Stimulated activated naive CD4-positive, alpha-beta T cell treated with Interleukin-2 at 50 U/mL for 16 hours (primary cell): ENCODE measurements at places on chromosomes 2 and 18.

- DNase-seq = no peak
Measured at GRCh38 chr2:848099-848498, 102.5 kb upstream of the SNTG2 start.

- no peak for DNase-seq
Measured at GRCh38 chr18:79693561-79694205, 14.1 kb downstream of the CTDP1 start.

- no peak for DNase-seq
Measured at GRCh38 chr18:9244376-9244775, 90.2 kb upstream of the TWSG1 start.

DNA sequence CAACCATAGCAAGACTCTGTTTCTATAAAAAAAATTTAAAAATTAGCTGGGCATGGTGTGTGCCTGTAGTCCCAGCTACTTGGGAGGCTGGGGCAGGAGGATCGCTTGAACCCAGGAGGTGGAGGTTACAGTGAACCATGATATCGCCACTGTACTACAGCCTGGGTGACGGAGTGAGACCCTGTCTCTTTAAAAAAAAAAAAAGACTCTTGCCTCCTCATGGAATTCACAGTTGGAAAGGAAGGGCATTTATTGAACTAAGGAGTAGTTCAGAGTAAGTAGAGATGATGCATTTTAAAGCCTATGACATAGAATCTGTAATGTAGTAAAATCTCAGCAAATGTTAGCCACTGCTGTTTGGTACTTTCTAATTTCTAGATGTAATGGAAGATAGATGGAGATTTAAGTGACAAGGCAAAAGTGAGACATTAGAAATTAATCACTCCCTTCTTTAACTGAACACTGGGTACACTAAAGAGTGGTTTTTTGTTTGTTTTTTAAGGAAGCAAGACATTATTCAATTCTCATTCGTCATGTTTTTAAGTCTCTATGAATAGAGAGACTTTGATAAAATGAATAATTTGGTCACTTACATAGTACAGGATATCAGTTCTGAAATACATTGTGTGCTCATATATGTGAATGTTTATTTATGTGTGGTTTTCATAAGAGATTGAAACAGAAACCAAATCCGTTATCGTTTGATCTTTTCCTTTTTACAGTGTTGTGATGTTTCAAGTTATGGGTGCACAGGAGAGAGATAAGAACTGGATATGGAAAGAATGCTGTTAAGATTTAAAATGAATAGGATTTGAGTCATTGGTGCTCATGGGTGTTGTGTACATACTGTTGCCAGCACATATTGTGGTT lies 186.1 kb upstream of the STON1 start:
- DNase-seq = no peak

GRCh38 chr18:12011957-12012549 lies 30.7 kb downstream of the IMPA2 start:
- no peak for DNase-seq

- no peak for DNase-seq
Measured at GRCh38 chr2:7703048-7703447, 785.8 kb downstream of the RNF144A start.

DNA sequence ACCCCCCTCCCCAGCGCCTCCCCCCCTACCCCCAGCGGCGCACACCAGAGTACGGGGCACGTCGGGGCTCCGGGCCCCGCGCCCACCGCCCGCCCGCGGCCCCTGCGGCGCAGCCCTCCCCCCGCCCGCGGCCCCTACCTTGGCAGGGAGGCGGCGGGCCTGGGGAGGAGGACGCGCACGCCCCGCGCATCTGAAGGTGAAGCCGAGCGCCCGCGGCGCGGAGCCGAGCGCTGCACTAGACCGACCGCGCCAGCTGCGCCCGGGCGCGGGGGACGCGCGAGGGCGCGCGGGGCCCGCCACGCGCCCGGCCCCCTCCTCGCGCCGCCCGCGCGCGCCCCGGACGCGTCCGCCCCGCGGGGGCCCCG lies at the start of gene ZNF516:
Gene ZNF516 (minus strand): TSS at position 237 of the 365 bp plus-strand sequence. CDS start 52,188 bp downstream, outside the sequence.
- no peak for DNase-seq

GRCh38 chr2:150778828-150779227 lies 291.4 kb upstream of the RND3 start:
- DNase-seq = no peak

GRCh38 chr18:11054497-11054896 lies 94.9 kb downstream of the PIEZO2 start:
- no peak for DNase-seq

DNA sequence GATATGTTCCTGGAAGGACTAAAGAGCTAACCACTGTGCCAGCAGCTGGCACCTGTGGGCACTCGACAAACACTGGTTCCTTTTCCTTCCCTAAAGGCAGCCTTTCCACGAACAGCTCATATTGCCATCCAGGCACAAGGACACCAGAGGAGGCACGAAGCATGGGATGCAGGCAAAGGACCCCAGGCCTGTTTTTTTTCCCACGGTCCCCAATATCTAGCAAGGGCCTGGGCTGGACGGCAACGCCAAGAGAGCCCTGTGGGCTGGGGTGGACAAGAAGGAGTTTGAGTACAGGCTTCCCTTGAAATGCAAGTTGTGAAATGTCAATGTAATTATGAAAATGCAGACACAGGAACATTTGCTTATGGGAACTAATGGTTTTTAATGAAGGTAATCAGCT lies 135.9 kb downstream of the CYP26B1 start:
- DNase-seq = no peak

DNA sequence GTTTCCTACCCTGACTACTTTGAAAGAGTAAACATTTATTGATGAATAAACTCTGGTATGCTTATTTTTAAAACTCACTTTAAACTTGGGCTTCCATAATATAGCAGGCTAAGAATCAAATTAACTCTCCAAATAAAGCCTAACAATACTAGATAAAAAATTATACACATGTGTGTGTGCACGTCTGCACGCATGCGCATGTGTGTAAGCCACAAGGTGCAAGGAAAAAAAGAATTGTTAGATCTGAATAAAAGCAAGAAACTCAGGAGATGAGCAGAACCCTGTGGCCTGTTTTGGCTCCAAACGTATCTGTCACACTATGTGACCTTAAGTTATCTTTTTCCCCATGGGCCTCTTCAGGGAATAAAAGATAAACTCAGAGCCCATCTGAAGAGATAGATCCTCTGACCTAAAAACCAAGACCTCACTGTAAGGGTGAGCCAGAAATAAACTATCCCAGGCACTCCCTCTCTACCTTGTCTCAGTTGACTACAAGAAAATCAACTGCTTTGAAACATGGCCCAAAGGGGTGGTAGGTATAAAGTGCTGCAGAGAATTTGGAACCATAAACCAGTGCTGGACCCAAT lies 6.3 kb downstream of the HDHD2 start:
- no peak for DNase-seq

GRCh38 chr2:98455494-98455976 lies 10.9 kb downstream of the INPP4A start:
- peak; percentile 19 for DNase-seq

DNA sequence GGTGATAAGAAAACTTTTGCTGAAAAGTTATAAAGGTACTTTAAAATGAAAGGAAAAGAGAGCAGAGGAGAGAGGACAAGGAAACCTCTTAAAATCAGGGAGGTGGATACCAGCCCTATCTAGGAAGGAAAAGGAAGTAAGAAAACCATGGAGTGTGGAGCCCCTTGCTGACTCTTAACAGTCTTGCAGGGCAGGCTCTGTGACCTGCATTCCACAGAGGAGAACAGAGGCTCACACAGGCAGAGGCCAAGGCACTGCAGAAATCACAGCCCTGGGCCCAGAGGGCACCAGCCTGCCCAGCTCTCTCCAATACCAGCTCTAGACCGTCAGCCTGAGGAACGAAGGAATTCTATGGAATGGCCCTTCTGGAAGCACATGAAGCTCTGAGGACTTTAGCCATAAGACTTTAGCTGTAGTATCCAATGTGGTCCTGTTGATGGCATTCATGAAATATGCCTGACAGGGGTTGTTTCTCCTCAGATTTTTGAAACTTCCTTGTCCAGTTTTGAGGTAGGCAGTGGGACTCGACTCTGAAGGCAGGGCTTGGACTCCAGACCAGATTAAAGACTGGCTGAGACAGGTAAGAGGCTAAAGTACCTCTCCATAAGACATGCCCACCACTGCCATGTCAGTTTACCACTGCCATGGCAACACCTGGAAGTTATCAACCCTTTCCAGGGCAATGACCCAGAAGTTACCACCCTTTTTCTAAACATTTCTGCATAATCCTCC lies 216.3 kb downstream of the ANAPC1 start:
- no peak for DNase-seq

DNA sequence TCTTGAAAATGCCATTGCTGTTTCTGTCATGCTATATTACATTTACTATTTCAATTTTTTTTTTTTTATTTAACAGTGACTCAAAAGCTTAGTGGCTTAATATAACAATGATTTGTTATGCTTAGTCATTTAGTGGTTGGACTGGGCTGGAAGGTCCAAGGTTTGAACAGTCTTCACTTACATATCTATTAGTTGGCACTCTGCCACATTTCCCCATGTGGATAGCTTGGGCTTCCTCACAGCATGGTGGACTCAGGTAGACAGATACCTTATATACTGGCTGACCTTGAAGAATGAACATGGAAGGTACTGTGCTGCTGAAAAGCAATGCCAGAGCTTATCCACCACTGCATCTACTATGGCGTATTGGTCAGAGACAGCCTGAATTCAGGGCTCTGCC lies 909.5 kb upstream of the SOX11 start:
- DNase-seq = no peak

- no peak for DNase-seq
Measured at GRCh38 chr2:30701782-30702181, 105.5 kb downstream of the CAPN13 start.

GRCh38 chr2:26011990-26012856 lies 21.7 kb upstream of the RAB10 start:
- no peak for DNase-seq

DNA sequence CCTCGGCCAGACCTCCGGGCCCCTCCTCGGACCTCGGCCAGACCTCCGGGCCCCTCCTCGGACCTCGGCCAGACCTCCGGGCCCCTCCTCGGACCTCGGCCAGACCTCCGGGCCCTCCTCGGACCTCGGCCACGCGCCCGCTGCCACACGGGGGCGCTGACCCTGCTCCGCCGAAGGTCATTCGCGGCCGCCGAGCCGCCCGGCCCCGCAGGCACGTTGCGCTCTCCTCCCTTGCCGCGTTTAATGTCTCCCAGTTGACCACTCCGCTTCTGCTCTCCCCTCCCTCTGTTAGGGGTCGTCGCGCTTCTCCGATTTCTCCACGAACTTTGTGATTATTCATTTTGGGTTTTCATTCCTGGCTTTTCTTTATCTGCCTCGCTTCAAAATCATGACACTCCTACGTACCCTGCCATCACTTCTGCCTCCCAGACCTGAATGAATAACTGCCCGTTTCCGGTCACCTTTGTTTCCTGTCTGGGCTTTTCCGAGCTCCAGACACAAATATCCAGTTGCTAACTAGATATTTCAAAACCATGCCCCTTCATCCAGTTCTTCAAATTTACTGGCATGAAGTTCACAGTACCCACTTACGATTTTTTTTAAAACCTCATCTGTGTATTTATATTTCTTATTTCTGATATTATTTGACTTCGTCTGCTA lies 14.8 kb upstream of the COLEC12 start:
- DNase-seq = no peak

DNA sequence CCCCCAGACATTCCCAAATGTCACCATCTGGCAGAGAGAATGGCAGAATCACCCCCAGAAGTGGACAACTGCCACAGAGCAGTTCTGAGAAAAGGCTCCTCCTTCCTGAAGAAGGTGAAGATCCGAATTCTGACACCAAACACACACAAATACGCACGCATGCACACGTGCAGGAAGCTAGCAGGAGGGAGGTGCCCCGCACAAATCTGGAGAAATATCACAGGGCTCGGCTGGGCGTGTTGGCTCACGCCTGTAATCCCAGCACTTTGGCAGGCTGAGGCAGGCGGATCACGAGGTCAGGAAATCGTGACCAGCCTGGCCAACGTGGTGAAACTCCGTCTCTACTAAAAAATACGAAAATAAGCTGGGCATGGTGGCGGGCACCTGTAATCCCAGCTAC lies 38.5 kb upstream of the ATG16L1 start:
- DNase-seq = no peak

GRCh38 chr2:12455661-12456060 lies 261.1 kb upstream of the TRIB2 start:
- DNase-seq = no peak

DNA sequence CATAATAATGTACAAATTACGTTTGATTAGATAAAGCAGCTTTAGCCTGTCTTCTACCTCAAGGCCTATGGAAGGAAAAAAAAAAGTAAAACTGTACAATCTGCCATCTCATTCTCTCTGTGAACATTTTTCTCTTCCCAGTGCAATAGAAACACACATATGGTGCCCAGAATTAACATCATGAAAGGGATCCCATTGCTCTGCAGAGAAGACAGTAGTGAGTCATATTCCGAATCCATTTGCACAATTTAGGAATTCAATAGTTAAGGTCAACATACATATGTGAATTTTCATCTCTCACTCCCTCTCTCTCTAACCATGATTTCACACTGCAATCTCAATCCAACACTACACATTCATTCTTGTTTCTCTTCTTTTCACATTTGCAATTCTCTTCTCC lies 640.9 kb upstream of the SOX11 start:
- no peak for DNase-seq

DNA sequence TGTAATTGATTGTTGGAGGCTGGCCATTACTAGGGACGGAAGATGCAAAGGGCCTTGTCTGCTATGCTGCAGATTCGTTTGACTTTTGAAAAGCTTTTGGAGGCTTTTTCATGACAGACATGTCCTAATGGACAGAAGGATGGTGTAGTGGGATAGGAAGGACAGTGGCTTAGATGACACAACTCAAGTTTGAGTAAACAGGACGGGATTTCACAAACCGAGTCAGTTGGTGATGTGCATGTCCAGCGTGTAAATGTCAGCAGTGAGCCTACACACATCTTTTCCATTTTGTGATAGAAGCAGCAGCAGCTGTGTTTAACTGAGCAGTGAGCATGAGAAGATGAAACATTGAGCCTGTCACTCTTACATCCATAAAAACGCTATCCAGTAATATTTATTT lies 76.0 kb downstream of the NCK2 start:
- DNase-seq = no peak

GRCh38 chr2:216133397-216133796 lies 24.2 kb downstream of the XRCC5 start:
- no peak for DNase-seq

DNA sequence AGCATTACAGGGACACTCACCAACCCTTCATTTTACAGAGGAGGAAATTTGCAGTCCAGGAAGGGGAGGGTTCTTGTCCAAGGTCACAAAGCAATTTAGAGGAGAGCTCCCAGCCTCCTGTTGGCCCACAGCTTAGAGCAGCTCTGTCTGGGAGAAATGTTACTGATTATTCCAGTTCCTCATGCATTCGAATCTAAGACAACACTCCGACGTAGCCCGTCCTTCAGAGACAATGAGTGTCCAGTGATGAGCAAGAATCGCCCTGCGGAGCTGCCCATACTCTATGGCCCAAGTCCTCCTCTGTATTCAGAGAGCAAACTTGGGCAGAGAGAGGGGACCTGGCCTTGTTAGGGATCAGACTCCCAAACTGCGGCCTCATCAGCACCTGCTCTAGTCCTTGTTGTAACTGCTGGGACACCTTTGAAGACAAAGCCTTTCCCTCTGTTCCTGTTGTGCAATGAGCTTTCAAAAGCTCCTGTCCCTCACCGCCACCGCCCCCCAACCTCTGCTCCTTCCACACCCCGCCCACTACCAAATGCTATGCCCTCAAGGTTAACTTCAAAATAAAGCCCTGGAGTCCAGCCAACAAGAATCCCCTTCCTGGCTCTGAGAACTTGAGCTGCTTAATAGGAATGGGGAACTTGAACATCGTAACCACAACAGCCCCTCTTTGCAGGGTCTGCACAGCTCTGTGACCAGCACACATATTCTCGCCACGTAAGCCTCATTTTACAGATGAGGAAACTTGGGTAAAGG lies 234.8 kb upstream of the SMAD2 start:
- no peak for DNase-seq

GRCh38 chr2:221981912-221982470 lies 316.8 kb downstream of the PAX3 start:
- DNase-seq = no peak
